Trophoblast cell (in vitro differentiated cells and primary cell): ENCODE measurements at places on chromosomes 1 and 21.

- DNase-seq, result no peak
Observed at GRCh38 chr1:229557200-229557850, 1.2 kb downstream of the ABCB10 start.

DNA sequence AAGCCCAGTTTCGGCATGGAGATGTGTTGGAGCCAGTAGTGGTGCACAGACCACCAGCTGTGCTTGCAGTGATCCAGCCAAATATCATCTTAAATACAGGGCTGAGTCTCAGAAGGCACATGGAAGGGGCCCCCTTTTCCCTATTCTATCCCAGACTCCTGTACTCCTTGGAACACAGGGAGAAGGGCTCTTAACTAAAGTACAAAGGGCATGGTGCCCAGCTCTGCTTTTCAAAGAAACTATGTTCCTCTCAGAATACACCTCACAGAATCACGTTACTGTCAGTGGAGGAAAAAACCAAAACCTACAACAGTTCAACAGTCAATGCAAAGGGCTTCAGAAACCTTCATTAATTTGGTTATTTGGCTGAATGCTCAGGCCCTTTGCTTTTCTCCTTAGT lies 180.6 kb upstream of the C1orf105 start:
- DNase-seq, result no peak

DNA sequence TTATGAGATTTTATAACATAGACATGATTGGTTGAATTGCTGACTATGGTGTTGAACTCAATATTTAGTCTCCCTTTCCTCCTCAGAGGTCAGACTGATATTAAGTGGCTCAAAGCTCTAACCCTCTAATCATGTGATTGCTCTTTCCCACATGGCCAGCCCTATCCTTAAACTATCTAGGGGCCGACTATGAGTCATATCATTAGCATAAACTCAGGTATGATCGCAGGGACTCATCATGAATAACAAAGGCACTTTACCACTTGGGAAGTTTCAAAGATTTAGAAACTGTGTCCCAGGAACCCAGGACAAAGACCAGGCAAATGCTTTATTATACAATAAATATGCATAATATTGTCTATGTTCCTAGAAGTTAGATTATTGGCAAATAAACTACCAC lies 894.6 kb upstream of the NEGR1 start:
- DNase-seq, result no peak

DNA sequence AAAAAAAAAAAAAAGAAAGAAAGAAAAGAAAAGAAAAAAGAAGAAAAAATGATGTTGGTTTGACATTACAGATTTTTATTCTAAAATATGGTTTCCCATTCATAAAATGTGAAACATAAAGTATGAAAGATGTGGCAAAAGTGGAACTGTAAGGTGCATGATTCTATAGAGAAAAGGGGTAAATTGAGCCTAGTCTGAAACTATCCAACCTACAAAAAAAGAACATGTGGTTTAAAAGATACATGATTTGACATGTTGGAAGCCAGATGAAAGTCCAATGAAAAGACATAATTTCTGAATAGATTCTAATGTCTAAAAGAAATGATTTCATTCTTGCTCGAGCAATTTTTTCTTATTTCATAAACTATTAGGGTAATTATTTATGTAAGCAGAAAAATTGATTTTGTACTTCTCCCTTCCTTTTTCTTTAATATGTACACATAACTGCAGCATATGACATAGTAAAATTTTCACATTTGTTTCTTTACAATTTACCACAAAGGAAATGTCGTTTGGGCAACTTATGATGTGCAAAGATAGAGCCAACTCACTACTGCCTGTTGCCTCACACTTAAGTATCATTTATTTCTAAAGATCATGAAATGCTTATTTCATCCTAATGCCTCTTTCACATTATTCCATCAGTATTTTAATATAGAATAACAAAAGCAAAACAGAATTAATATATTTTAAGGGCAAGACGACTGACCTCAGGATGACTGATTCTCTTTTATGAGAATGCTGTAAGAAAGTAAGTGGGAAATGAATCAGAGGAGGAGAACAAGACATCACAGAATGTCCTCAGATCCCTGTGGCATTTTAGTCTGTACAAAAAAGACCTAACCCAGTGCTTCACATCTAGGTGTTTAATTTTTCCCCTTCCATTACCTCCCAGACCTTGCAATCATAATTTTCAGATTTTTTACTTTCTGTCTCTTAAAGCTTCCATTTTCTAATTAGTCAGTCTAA lies 165.8 kb upstream of the HMCN1 start:
- no peak for DNase-seq

DNA sequence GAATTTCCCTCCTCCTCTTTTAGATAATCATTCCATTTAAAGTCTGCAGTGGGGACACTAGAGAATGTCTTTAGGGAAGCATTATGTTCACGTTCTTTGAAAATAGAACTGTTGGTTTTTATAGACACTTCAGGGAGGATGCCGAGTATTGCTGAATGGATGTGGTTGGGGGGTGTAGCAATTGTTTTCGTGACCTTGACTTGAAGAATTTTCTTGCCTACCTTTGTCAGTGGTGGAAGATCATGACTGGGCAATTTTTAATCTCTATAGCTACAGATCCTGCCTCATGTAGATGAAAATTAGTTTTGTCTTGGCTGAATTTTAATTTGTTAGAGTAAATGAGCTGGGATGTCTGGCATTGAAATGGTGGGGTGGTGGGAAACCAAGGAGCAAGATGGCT lies 3.8 kb downstream of the SMG7 start:
- DNase-seq, result no peak

GRCh38 chr1:204493984-204494280 lies 673 bp downstream of the PIK3C2B start:
- DNase-seq, result no peak

GRCh38 chr1:110509655-110510054 lies 9.3 kb downstream of the KCNA10 start:
- DNase-seq, result no peak

GRCh38 chr1:12450090-12450755 lies 167.8 kb downstream of the DHRS3 start:
- DNase-seq, result no peak

DNA sequence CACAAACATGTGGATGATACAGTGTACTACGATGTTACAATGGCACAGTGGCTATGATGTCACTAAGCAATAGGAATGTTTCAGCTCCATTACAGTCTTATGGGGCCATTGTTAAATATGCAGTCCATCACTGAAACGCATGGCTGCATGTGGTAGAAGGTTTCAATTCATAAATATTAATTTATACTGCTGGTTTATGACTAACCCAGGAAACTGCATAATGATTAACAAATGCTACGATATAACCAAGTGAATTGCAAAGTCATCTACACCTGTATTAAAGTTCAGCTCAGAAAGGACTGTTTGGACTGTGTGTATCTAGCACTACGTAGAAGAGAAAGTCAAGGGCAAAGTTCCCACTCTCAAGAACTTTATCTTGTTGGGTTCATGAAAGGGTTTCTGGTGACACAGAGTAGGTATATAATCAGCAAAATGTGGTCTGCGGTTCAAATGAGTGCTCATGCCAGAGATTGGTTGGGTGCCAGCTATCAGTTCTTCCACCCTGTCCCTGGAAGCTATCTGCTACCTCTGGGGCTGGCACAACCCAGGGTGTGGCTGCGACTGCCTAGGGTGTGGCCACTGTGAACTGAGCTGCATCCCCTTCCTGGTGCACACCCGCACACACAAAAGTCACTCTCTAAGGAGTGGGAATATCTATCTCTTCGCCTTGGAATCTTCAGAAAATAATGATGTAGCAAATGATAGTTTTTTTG lies 14.8 kb downstream of the MGST3 start:
- DNase-seq, result no peak

DNA sequence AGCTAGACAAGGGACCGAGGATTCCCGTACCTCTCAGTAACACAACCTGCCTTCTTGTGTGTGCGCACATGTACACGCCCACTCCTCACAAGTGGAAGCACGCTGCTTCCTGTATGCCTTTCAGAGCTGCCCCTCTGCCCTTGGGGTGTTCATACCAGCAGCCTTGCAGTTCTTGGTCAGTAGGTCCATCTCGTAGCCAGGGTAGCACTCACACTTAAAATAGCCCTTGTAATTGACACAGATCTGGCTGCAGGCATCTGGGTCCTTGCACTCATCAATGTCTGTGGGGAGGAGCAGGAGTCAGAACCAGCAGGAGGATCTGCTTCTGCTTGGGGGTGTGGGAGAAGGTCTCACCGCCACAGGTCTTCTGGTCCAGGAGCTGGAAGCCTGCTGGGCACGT lies 32.6 kb upstream of the MAGOH start:
- no peak for DNase-seq

DNA sequence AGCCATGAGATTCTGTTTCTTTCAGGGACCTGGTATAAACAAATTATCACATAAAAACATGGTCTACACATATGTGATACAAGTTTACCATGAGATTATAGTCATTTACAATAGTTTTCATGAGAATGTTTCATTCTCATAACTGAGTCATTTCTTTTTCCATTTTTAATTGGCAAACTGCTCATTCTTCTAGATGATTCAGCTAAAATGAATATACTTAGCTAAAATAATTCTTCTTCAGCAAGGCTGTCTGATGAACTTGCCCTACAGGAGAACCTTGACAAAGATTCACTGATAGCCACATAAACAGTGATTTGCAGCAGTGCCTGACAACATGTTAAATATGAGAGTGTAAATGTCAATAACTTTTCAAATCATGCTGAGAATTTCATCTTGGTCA lies 253.2 kb downstream of the FMN2 start:
- no peak for DNase-seq

DNA sequence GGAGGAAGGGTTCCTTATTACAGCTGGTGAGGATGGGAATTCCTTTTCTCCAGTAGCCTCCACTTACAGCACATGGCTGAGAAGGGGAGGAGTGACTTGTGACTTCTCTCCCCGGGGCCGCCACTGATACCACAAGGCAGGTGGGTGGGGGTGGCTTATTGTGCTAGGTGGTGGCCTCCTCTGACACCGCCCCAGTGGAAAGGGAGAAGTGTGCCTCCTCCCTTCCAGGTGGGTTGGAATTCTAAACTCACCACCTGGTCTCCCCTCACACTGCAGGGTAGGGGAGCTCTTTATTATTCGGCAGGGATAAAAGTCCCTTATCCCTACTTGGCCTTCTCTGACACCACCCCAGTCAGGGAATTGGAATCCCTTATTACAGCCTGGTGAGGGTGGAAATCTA lies 89.5 kb downstream of the CCDC30 start:
- DNase-seq, result no peak

GRCh38 chr1:232614811-232615210 lies 15.1 kb downstream of the SIPA1L2 start:
- no peak for DNase-seq

DNA sequence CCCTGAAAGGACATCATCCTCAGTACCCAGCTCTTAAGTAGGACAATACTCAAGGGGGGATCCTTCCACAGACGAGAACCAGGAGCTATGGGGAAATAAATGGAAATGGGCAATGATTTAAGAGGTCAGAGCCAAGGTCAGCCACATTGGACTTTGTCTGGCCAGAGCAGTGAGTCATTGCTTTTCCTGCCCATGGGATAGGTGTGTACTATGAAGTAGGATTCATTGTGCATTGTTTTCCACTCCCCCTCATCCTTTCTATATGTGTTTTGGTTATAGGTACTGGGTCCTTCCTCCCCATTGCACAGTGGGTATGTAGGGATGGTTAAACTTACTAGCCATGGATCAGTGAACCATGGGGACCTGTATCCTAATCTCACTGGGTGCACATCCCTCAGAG lies 328.9 kb upstream of the USP25 start:
- DNase-seq, result no peak

DNA sequence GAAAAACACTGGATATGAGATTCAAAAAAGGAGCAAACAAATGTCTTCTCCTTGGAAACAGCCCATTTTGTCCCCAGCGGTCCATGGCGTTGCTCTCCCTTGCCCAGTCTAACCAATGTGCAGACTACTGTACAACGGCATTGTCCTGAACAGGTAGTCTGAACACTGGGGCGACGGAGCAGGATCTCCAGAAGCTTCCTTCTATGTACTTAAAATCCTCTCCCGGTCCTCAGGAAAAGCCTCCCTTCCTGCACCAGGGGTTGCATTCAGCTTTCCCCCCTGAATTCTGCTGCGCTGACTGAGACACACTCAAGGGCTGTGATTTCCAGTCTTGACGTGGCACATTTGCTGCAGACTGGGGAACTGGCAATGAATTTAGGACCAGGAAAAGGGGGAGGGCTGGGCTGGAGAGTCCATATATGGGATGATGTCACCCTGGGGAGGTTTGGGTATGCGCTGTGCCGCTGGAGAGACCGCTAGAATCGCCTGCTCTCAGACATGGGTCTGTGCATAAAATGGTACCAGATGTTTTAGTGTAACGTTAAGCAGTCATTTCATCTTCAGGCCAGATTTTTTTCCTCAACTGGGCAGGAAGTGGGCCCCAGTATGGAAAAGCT lies 275.9 kb upstream of the C1orf105 start:
- DNase-seq, result no peak

DNA sequence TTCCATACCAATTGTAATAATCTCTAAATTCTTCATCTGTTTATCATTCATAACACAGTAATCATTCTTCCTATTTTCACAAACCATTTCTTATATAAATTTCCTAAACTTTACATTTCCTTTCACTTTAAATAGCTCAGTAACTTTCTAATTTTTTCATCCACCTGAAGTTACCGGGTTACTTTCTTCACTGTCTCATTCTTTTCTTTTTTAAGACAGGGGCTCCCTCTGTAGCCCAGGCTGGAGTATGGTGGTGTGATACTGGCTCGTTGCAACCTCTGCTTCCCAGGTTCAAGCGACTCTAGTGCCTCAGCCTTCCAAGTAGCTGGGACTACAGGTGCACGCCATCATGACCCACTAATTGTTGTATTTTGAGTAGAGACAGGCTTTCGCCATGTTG lies 41.3 kb downstream of the RERE start:
- no peak for DNase-seq

GRCh38 chr1:157353546-157353945 lies 198.8 kb downstream of the FCRL5 start:
- no peak for DNase-seq

- no peak for DNase-seq
Observed at GRCh38 chr1:3190256-3191041, 121.4 kb downstream of the PRDM16 start.

DNA sequence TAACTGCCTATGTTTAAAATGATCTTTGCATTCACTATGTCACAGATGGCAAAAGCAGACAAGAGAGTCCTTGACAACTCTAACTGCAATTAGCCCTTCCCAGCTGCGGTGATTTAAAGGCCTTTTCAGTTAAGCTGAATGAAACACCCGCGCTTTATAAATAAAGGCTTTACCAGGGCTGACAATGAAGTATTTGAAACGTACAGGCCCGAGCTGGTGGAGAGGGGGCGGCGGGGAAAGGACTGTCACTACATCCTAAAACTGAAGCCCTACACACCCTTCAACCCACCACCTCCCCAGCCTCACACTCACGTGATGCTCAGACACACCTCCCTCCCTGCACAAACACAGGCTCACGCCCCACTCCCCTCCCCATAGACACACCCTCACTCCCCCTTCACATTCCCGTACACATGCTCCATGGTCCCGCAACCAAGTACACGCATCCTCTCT lies 45.5 kb downstream of the GRIK3 start:
- DNase-seq, result no peak

DNA sequence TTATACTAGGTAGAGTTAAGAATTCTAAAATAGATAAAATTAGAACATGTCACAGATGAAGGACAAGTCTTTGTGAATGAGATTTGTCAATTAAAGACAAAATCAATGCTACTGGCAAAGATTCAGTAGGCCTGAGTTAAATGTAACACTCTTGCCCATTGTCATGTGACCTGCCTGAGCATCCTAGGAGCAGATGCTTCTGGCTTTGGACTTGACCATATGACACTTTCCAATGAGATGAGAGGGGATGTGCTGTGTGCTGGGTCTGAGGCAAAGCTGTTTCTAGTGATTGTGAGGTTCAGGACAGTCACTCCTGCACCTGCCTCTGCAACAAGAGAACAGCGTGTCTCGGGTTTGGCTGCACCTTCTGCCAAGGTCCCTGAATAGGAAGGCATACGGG lies 144.9 kb downstream of the HIVEP3 start:
- no peak for DNase-seq
